ENCODE measurements at places on chromosomes 12 and 14.

GRCh38 chr12:109717390-109718357 lies 4.0 kb downstream of the FAM222A start:
- DNase-seq = no peak

DNA sequence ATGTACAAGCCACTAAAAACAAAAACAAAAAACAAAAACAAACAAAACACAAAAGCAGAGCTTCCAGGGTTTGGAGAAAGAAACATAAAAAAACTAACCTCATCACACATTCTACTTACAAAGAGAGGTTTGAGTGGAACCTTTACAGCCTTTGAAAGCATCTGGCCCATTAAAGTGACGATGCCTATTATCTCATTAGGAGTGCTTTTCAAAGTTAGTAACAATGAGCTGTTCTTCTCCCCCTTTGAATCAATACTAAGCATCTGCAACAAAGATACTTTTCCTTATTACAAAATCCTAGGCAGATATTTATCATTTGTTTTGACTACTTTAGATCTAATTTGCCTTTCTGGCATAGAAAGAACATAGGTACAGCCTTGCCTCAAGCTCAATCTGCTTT lies 217.3 kb downstream of the PPM1H start:
- DNase-seq = no peak

GRCh38 chr12:93149229-93149628 lies 220.1 kb upstream of the EEA1 start:
- no peak for DNase-seq

DNA sequence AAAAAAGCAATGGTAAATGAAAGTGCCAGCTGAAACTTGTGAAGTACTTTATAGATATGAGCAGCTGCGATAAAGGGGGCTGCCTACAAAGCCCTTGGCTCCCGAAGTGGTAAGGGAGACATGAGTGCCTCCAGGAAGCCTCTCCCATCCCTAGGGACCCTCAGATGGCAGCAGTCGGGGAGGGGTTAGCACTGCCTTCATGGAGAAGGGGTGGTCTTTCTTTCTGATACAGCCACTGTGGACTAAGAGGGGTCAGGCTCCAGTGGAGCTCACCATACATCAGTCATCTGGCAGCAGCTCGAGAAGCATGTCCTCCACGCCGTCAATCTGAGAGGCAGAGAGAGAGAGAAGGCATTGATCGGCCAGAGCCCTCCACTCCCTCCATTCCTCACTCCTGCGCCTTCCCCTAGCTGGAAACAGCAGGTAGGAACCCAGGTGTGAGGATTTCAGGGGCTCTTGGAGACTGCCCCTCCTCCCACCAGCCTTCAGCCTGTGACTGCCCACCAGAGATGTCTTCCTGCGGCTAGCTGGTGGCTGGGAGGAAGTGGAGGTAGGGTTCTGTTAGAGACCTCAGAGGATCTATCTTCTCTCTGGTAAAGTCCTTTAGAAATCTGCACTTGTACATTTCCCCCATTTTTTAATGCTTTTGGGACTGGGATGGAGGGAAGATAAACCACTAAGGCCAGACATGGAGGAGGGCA lies 2.3 kb downstream of the TCL1A start:
- DNase-seq = no peak

DNA sequence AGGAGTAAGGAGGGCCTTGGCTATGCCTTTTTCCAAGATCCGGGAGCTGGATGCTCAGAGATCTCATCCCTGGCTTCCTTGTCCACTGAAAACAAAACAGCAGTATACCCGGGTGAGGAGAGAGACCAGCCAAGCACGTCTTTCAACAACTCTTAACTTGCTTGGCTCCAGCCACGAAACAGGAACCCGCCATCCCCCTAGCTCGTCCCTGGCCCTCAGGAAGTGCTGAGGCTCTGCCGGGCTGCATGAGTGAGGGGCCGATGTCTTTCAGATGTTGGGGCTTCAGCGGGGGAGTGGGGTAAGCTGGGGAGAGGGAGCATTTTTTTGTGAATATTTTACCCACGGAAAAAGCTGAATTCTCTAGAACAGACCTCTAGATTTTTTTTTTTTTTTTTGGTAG lies 231.1 kb downstream of the CACNA1C start:
- DNase-seq = no peak
